Activated naive CD4-positive, alpha-beta T cell treated with anti-CD3 and anti-CD28 coated beads, Interleukin-2, amount 10 ng/mL, durations not matched to agents 7 days and 5 days (primary cell): ENCODE measurements at places on chromosomes 5 and 9.

DNA sequence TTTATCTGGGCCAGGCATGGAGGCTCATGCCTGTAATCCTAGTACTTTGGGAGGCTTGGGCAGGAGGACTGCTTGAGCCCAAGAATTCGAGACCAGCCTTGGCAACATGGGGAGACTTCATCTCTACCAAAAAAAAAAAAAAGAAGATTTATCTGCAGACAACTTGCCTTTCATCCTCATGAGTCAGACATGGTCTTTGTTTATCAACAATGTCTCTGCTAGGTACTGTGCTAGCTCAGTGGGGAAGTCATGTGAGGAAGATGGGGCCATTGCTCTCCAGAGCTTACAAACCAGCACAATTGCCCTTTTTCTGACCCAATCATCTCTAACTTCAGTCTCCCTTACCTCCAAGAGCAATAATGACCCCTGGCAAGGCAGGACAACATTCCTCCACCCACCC, 1.6 kb downstream of the URM1 start:
- DNase-seq, result no peak

GRCh38 chr5:173916233-173916632, 28.1 kb downstream of the CPEB4 start:
- DNase-seq, result no peak

DNA sequence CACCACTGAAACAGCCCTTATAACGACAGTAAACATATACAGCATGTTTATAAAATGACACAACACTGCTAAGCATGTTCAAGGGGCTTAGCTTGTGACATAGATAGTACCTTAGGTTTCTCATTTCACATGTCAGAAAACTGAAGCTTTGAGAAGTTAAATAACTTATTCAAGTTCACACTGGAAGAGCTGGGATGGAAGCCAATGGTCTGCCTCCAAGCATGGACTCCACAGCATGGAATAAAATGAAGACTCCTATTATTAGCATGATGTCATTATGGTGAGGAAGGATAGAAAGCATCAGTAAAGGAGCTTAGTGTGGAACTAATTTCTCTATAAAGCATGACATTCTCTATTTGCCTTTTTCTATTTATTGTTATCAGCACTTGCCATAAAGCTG, 316.7 kb downstream of the PLK2 start:
- DNase-seq, result no peak

DNA sequence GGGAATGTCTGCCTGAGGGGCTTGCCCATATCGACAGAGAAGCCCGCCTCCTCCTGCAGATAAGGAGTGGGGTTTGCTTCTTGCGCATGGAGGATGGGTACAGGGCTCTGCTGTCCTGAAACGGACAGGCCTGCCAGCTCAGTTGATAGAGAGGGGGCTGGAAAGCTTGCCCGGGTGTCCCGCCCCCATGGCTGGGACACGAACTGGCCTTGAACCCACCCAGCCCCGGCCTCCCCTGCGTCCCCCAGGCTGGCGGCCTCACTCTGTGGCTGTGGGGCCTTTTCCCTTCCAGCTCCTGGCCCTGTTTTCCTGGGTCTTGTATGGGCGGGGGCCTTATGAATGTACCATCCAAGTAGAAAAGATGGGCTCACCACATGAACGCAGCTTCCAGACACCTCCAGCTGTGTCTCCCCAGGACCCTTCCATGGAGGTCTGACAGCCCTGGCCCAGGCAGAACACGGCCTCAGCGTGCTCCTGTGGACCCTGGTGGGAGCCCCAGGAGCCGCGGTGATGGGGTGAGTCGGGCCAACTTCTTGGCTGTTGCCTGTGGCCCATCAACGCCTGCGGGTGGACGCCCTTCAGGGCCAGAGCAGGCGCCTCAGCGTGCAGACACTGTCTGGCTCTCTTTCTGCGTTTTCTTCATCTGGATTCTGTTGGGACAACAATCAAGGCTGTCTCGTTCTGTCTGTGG, 15.9 kb upstream of the SLC2A6 start:
- DNase-seq, result no peak

DNA sequence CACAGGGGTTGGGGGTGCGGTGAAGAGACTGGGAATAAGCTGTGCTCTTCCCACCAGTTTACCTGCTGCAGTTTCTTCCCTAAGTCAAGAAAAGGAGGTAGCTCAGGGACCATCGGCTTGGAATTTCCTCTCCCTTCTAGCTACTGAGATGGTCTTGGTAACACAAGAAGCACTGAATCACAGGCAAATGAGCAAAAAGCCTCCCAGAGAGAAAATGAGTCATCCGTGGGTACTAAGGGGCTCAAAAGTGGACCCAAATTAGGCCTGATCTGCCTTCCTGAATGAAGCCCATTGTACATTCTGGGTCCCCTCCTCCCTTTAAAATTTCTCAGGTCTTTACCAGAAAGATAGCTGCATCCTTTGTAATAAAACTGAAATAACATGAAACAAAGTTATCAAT, 49.9 kb downstream of the PTPN3 start:
- DNase-seq, result no peak

DNA sequence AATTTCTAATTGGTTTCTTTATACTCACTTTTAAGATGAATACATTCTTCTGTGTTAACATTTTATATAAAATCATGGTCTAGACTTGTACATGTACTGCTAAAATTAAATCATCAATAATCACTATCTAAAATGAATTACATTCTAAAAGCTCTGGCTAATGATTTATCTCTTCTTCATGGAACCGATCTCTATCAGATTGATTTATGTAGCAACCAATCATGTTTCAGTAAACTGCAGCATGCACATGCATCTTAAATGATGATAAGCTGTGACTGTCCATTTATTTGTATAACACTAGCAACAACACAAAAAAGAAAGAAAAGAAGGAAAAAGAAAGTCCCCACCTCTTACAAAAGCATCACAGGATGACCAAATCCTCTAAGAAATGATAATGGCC, 669.2 kb downstream of the NR2F1-AS1 start:
- no peak for DNase-seq

DNA sequence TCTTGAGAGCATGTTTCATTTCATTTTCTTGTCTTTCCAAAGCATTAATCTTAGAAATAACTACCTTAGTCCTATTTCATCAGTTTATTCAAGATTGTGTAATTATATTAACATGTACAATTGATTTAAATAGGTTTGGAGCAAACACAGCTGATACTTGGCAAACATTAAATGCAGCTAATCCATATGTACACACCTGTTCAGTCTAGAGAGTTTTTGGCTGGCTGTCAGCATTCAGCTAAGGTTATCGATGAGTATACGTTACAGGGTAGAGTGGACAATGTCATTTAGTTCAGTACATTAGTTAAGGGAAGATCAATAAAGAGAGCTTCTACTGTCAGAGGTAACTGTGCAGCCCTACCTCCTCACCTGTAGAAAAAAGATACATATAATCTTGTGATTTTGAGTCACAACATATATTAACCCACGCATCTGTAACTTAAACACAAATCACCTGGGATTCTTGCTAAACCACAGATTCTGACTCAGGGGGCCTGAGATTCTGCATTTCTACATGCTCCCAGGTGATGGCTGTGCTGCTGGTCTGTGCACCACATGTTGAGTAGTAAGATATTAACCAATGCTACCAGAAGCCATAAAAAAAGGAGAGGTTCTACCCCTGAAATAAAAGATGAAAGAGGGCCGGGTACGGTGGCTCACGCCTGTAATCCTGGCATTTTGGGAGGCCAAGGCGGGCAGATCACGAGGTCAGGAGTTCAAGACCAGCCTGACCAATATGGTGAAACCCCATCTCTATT, 34.1 kb upstream of the PCA3 start:
- no peak for DNase-seq

GRCh38 chr5:27158775-27159174, 120.4 kb upstream of the CDH9 start:
- DNase-seq, result no peak

- no peak for DNase-seq
These were observed 210.9 kb downstream of the FRMD3 start for GRCh38 chr9:83327323-83327722.

DNA sequence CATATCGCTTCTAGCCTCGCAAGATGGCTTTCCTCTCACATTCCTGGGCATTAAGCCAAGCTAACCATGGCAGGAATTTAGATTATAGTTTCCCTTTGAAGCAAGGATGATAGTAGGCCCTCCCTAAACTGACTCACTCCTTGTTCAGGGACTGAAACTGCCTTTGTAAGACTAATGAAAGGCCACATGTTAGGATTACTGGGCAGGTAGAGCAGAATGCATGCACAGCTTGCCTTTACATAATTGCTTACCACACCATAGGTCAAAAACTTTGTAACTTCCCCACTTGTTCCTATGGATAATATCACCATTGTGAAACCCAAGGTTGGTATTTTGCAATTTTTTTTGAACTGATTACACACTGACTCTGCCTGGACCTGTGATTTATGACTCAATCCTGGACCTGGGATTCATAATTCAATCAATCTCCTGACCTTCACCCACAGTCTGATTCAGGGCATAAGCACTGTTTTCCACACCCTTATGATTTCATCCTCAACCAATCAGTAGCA, 41.0 kb upstream of the PRDM9 start:
- DNase-seq, result no peak

- DNase-seq, result no peak
These were observed 168.2 kb downstream of the CACNA1B start for GRCh38 chr9:138045541-138046490.

DNA sequence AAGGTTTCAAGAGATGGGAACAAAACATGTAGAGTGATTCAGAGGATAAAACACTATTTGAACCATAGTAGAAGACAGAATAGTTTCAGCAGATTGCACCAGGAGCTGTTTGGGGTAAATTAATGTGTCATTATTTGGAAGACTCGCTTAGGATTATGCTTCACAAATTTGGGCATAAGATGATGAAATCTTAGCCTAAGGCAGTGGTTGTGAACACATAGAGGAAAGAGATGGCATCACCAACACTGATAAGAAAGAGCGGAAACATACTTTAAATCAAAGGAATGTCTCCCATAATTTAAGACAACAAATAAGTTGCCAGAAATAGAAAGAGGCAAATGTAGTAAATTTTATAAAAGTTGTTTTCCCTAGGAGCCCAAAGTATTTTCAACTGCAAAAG, 66.1 kb upstream of the TBCA start:
- no peak for DNase-seq

DNA sequence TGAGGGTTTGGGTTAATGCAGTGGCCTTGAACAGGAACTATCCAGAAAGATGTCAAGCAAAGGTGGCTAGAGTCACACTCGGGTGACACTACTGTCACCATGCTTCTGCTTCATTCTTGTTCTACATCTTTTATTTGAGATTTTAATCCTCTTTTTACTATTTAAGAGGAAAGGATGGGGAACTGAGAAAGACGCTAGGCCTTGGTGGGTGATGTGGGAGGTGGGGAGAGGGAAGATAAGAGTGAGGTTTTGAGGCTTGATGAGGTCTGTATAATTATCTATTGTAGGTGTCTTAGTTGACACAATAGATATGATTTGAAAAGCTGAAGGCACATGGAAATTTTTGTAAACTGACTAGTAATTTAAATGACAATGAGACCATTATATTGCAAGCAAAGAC, 3.5 kb upstream of the BASP1 start:
- no peak for DNase-seq

DNA sequence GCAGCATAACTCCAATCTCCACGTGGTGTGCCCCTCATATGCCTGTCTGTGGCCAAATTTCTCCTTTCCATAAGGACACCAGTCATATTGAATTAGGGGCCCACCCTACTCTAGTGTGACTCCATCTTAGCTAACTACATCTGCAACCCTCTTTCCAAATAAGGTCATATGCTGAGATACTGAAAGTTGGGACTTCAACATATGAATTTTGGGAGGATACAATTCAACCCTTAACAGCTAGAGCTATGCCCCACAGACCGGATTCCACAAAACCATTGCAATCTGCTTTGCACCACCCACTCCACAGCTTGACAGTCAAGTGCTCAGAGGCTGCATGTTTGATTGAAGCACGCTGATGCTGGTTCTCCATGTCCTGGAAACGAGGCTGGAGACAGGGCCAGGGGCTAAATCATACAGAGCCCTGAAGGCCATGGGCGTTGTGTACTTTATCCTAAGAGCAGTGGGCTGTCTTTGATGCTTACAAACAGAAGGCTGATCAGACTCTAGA, 122.8 kb downstream of the MTX3 start:
- DNase-seq, result no peak

DNA sequence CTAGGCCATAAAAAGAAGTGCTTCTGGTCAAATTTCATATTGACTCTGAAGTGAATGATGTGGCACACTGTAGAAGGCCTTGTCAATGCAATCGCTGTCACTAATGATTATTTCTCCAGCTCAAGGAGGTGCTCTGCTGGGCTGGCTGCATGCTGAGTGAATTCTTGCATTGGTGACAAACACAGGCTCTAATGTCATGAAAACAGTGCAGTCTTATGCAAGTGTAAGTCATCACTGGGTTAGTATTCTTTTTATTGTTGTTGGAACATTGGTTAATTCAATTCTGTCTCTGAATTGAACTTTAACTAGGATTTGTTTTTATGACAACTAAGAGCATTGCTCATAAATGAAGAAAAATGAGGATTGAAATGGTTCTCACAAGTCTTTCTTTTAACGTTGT, 57.3 kb upstream of the CD180 start:
- no peak for DNase-seq

DNA sequence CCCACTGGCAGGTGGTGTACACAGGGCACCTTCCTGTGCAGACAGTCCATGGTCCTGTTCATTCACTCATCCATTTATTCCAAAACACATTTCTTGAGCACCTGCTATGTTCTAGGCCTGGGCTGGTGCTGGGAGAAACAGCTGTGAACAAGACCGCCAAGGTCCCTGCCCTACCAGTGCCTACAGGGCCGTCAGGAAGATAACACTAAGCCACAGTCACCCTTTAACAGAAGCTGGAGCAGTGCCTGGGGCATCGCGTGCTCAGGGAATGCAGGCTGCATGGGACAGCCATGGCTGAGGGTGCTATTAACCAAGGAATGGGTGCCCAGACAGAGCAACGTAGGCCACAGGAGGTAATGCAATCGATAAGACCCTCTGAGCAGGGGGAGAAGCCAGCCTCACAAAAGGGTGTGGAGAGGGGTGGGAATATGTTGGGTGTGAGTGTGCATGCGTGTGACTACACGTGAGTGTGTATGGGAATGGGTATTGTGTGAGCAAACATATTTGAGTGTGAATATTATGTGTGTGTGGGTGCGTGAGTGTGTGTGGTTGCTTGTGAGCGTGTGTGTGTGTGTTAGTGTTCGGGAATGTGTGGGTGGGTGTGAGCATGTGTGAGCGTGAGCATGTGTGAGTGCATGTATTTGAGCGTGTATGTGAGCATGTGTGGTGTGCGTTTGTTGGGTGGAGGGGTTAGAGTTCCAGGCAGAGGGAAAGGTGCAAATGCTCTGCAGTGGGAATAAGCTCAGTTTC, 19.1 kb downstream of the DUSP1 start:
- no peak for DNase-seq
